ENCODE measurements at places on chromosomes 5 and 9. TPM values are rescaled to one million over a fixed set of nuclear protein-coding genes. Genes with fewer than 3 reads are reported as not detected.

PRRX2 gene
- total RNA-seq = not detected

BTNL9 gene
- total RNA-seq = not detected

ISOC1 gene
- 12.3 TPM for total RNA-seq

- no peaks in the 10 kb centered on the region for H3K4me1 ChIP-seq
- no peaks in the 10 kb centered on the region for H3K36me3 ChIP-seq
- H3K27ac ChIP-seq = no peak overlapping the region
- peaks cover 39% of the 10 kb centered on the region for H3K27me3 ChIP-seq
- no peak for DNase-seq
Measured at GRCh38 chr9:124835026-124835557, 18.2 kb upstream of the WDR38 start.

GRCh38 chr9:36485647-36486328 is 85.7 kb upstream of the RNF38 start:
- H3K4me1 ChIP-seq = peaks cover 45% of the 10 kb centered on the region
- DNase-seq = no peak
- peak overlapping the region; percentile 94 for H3K27ac ChIP-seq

DNA sequence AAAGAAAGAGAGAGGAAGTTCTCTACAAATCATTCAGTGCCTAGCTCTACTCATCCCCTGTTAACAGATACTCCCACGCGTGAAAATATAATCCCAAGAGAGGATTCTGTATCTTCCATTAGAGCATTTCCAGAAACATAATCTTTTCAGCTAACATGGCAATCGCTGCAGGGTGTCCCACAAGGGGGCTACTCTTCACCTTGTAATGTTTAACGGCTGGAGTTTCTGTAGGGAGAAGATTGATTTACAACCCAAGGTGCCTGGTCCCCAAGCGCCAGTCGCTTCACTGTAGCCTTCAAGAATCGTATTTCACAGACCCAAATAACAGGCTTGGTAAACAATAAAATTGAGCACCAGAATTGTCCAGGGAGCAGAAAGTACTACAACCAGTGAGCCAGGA is 318.7 kb downstream of the TLE1 start:
- DNase-seq = no peak
- no peak overlapping the region for H3K27ac ChIP-seq
- H3K36me3 ChIP-seq = no peaks in the 10 kb centered on the region
- H3K27me3 ChIP-seq = no peaks in the 10 kb centered on the region

DNA sequence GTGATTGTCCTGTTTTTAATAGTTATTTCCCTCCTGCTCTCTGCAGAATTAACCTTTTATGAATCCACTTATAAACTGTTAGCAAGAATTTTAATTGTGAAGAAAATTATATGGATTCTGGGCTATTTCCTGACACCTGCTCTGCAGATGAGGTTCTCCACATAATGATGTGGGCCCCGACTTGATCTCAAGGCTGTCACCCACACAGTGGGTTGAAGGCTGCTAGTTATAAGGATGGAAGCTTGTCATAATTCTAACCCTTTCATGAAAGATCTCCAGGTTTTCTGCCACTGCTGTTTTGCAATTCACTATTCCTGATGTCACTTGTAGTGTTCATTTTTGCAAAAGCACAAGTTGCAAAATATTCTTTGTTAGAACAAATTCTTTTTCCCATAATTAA is 69.1 kb upstream of the MAN2A1 start:
- H3K4me1 ChIP-seq = no peaks in the 10 kb centered on the region
- no peak overlapping the region for H3K4me3 ChIP-seq
- DNase-seq = no peak
- H3K27me3 ChIP-seq = peaks cover 7% of the 10 kb centered on the region
- H3K36me3 ChIP-seq = no peaks in the 10 kb centered on the region
- no peak overlapping the region for H3K27ac ChIP-seq

- H3K27me3 ChIP-seq = no peaks in the 10 kb centered on the region
- peak overlapping the region; percentile 99 for H3K4me3 ChIP-seq
- peak overlapping the region; percentile 96 for H3K27ac ChIP-seq
- DNase-seq = no peak
- peaks cover 5% of the 10 kb centered on the region for H3K36me3 ChIP-seq
Measured at GRCh38 chr5:111511831-111512374, 432 bp downstream of the STARD4 start.

DNA sequence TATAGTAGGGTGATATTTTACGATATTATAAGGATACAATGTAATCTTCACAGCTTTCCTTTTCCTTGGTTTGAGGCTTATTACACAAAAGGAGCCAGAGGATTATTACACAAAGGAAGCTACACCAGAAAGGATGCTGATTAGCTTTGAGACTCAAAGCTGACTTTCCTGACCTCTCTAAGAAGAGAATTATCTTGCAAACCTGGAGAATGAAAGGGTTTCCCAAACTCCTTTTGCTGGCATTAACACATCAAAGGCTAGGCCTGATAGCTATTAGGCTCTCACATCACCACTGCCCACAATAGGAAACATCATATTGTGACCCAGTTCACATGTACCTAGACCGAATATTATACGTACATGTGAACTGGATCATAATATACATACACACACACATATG is 34.2 kb upstream of the CHD1 start:
- H3K27ac ChIP-seq = no peak overlapping the region
- peaks cover 4% of the 10 kb centered on the region for H3K36me3 ChIP-seq
- no peaks in the 10 kb centered on the region for H3K27me3 ChIP-seq

DNA sequence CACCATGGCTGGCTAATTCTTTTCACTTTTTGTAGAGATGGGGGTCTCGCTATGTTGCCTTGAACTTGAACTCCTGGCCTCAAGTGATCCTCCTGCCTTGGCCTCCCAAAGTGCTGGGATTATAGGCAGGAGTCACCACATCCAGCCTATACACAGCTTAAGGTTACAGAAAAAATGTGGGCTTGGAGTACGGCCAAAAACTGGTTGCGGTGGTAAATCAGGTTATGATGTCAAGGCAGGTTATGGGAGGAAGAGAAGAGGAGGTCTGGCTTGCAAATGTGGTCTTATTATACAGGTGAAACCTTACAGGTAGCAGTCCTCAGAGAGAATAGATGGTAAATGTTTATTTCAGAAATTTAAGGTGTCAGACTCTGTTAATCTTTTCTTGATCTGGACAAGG is 30.7 kb upstream of the SYK start:
- no peak overlapping the region for H3K27ac ChIP-seq
- H3K27me3 ChIP-seq = peaks cover 32% of the 10 kb centered on the region
- no peak overlapping the region for H3K4me3 ChIP-seq

DNA sequence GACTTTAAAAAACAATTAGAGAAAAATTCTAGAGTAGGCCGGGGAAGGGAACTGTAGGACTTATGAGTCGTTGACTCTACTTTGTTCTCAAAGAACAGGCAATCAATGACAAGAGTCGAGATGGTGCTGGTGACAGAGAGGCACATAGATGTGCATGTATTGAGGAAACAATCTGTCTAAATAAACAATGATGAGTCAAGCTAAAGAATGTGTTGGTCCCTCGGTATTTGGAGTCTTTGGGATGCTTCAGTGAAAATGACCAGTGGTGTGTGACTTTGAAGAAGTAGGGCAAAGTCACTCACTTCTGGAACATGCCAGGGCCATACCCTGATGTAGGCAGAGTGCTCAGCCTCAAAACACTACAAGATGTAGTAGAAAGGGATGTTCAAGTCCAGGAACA is 288.1 kb upstream of the PANK3 start:
- no peak overlapping the region for H3K4me3 ChIP-seq
- H3K36me3 ChIP-seq = no peaks in the 10 kb centered on the region
- no peak for DNase-seq
- no peaks in the 10 kb centered on the region for H3K4me1 ChIP-seq

DNA sequence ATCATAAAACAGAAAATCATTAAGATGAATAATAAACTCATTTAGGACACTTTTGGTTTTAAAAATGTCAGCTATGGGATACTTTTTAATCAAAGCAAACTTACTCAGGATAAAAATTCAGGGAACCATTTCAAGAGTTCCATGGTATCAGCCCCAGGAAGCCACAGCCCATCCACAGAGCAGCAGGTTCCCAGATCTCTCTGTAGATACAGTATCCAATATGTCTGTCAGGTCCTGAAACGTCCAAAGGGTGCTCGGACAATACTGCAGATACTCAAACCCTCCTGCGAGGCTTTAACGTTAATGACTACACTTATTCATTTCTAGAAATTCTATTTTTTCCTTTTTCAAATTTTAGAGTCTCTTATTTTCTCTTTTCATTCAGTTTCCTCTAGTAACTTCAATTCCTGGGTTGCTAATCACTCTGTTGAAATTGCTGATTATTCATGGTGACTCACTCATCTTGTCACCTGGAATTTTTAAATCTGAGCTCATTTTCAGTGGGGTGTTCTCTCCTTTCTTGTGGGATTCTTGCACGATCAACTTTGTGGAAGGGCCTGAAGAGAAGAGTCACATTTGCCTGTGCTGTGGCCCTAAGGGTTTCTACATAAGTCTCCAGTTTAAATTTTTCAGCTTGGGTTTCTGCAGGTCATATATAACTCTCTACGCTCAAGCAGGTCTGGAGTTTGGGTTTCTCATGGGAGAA is 435.8 kb downstream of the CTNND2 start:
- peaks cover 15% of the 10 kb centered on the region for H3K27me3 ChIP-seq
- no peak for DNase-seq
- H3K36me3 ChIP-seq = no peaks in the 10 kb centered on the region
- H3K4me1 ChIP-seq = no peaks in the 10 kb centered on the region
- H3K4me3 ChIP-seq = no peak overlapping the region

- no peaks in the 10 kb centered on the region for H3K27me3 ChIP-seq
- no peak overlapping the region for H3K4me3 ChIP-seq
- H3K27ac ChIP-seq = no peak overlapping the region
- no peaks in the 10 kb centered on the region for H3K36me3 ChIP-seq
- DNase-seq = no peak
Measured at GRCh38 chr5:172946146-172946545, 13.1 kb upstream of the RPL26L1 start.

- DNase-seq = no peak
- no peaks in the 10 kb centered on the region for H3K4me1 ChIP-seq
- H3K27ac ChIP-seq = no peak overlapping the region
- peaks cover 43% of the 10 kb centered on the region for H3K27me3 ChIP-seq
Measured at GRCh38 chr5:75847561-75848021, 130.4 kb upstream of the POC5 start.

All from T-helper 17 cell (primary cell).